Pancreas (tissue), 10 donors: ENCODE measurements at places on chromosomes 11 and 22. TPM values are rescaled to one million over a fixed set of nuclear protein-coding genes. Genes with fewer than 3 reads are reported as not detected.

DNA sequence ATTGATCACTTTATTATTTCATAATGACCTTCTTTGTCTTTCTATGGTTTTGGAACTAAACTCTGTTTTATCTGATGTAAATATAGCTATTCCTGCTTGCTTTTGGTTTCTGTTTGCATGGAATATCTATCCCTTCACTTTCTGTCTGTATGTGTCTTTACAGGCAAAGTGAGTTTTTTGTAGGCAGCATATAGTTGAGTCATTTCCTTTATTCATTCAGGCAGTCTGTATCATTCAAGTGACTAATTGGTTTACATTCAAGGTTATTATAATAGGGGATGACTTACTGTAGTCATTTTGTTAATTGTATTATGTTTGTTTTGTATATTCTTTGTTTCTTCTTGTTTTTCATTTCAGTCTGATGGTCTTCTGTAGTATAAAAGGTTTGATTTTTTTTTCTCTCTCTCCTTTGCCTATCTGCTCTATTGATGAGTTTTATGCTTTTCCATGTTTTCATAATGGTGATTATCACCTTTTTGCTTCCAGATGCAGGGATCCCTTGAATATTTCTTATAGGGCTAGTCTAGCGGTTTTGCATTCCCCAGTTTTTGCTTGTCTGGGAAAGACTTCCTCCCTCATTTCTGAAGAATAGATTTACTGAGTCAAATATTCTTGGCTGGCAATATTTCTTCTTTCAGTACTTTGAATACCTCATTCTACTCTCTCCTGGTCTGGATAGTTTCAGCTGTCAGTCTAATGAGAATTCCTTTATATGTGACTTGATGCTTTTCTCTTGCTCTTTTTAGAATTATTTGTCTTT, 50.4 kb downstream of the GDPD4 start:
- H3K4me1 ChIP-seq: no peaks in the 10 kb centered on the region
- no peaks in the 10 kb centered on the region for H3K27me3 ChIP-seq
- H3K36me3 ChIP-seq: no peaks in the 10 kb centered on the region
- DNase-seq: no peak
- no peak overlapping the region for H3K27ac ChIP-seq

- H3K36me3 ChIP-seq: no peaks in the 10 kb centered on the region
- DNase-seq: no peak
- peaks cover 4% of the 10 kb centered on the region for H3K4me1 ChIP-seq
- H3K4me3 ChIP-seq: no peak overlapping the region
Measured at GRCh38 chr11:94771390-94771789, 3.2 kb downstream of the AMOTL1 start.

DNA sequence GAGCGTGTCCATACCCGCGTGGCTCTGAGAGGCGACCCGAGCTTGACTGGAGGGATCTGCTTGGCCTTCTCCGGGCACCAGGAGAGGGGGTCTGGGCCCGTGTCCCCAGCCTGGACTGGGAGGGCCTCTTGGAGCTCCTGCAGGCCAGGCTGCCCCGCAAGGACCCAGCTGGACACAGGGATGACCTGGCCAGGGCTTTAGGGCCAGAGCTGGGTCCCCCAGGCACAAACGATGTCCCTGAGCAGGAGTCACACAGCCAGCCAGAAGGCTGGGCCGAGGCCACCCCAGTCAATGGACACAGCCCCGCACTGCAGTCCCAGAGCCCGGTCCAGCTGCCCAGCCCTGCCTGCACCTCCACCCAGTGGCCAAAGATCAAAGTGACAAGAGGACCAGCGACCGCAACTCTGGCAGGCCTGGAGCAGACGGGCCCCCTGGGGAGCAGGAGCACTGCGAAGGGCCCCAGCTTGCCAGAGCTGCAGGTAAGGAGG, 38.2 kb downstream of the TRIOBP start:
- no peak overlapping the region for H3K27ac ChIP-seq
- DNase-seq: no peak
- H3K36me3 ChIP-seq: no peaks in the 10 kb centered on the region
- no peak overlapping the region for H3K4me3 ChIP-seq

GRCh38 chr11:44568658-44569473, 3.4 kb downstream of the CD82 start:
- no peaks in the 10 kb centered on the region for H3K36me3 ChIP-seq
- no peak overlapping the region for H3K27ac ChIP-seq
- H3K27me3 ChIP-seq: no peaks in the 10 kb centered on the region
- DNase-seq: peak; percentile 22
- H3K4me1 ChIP-seq: peaks cover 8% of the 10 kb centered on the region
- no peak overlapping the region for H3K4me3 ChIP-seq

- H3K27me3 ChIP-seq: no peaks in the 10 kb centered on the region
- H3K4me1 ChIP-seq: no peaks in the 10 kb centered on the region
- peak; percentile 88 for DNase-seq
- H3K36me3 ChIP-seq: no peaks in the 10 kb centered on the region
- H3K27ac ChIP-seq: peak within 1 kb of the TSS; percentile 44
- peak within 1 kb of the TSS; percentile 70 for H3K4me3 ChIP-seq
Measured at GRCh38 chr11:133956650-133957633, at the start of gene IGSF9B. Gene IGSF9B (minus strand): TSS chr11:133956968. CDS start chr11:133956754, 214 bp downstream.

Gene PRCP
- 16.8 TPM for total RNA-seq

Gene TRIM29
- 0.38 TPM for total RNA-seq

Gene P2RY6
- total RNA-seq: not detected

Gene SCGB1A1
- not detected for total RNA-seq

Gene SYT8
- total RNA-seq: 3.6 TPM
